ENCODE measurements at places on chromosomes 5 and 9. TPM values are rescaled to one million over a fixed set of nuclear protein-coding genes. Genes with fewer than 3 reads are reported as not detected.

The SERF1B gene
- total RNA-seq: 22.0 TPM

The ZFP2 gene
- total RNA-seq: 3.6 TPM

The RHOBTB3 gene
- 165 TPM for total RNA-seq

The SV2C gene
- under 0.01 TPM for total RNA-seq

The DMRTA1 gene
- 4.6 TPM for total RNA-seq

The CDKN2B gene
- 95.4 TPM for total RNA-seq

The FAM13B gene
- total RNA-seq: 45.6 TPM

The LHX3 gene
- total RNA-seq: not detected

The PCDHA10 gene
- 0.66 TPM for total RNA-seq

The SPINK1 gene
- not detected for total RNA-seq

The MPDZ gene
- 56.6 TPM for total RNA-seq

The LCN15 gene
- total RNA-seq: not detected

The GPX3 gene
- 10,140 TPM for total RNA-seq

The PHF24 gene
- total RNA-seq: 2.3 TPM

The GPR150 gene
- total RNA-seq: 2.0 TPM

The LVRN gene
- 37.2 TPM for total RNA-seq

The FSTL4 gene
- not detected for total RNA-seq

The PCDHA13 gene
- total RNA-seq: 1.5 TPM

The CHSY3 gene
- total RNA-seq: 6.0 TPM

The ADAMTS12 gene
- 17.2 TPM for total RNA-seq

The PCDHA1 gene
- total RNA-seq: not detected

The BHMT gene
- 2.4 TPM for total RNA-seq

The LCNL1 gene
- total RNA-seq: not detected

The OXCT1 gene
- 74.6 TPM for total RNA-seq

The TEX48 gene
- not detected for total RNA-seq

The MAMDC2 gene
- total RNA-seq: 25.1 TPM

The FCN2 gene
- 1.3 TPM for total RNA-seq

The NUTM2G gene
- not detected for total RNA-seq

The MARCOL gene
- total RNA-seq: not detected

The PRUNE2 gene
- total RNA-seq: 15.0 TPM

The SLC25A2 gene
- total RNA-seq: 0.85 TPM

The EPB41L4A gene
- total RNA-seq: 23.8 TPM

The NR6A1 gene
- total RNA-seq: 4.4 TPM

The EGFL7 gene
- 47.6 TPM for total RNA-seq

The TRIM7 gene
- 1.9 TPM for total RNA-seq

The PCDH12 gene
- 2.6 TPM for total RNA-seq

The SLCO4C1 gene
- 0.33 TPM for total RNA-seq

The ACTL7A gene
- not detected for total RNA-seq
